ENCODE measurements at places on chromosomes 6 and 20. TPM values are rescaled to one million over a fixed set of nuclear protein-coding genes. Genes with fewer than 3 reads are reported as not detected.

- DNase-seq: no peak
Measured at GRCh38 chr6:147615659-147616456, 107.4 kb downstream of the SAMD5 start.

DNA sequence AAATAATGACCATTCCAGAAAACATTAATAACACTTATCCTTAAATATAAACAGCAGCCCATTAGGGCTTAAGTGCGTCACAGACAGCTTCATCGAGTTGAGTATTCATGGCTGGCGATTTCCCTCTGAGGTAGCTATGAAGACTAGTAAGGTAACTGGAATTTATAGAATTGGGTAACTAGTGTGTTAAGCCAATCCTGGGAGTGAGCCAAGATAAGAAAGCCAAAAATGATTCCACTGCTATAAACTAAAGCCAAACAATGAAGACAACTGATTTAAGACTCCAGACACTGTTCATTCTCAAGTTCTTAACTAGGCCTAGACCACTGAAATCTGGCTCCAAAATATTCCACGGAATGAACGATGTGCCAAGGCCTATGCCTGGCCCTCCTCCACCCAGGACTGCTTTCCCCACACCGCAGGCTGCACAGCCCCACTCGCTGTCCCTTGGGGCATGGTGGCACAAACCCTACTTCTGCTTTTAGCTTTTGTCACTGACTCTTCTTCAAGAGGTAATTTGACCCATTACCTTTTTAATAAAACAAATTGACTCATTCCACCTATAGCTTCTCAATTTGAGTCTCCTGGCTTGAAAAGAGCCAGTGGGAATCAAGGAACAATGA lies 66.0 kb downstream of the BLOC1S5 start:
- no peak for DNase-seq

- DNase-seq: no peak
Measured at GRCh38 chr6:67594366-67594765, 1040.7 kb upstream of the ADGRB3 start.

GRIK2 gene
- 3.1 TPM for total RNA-seq

CALHM4 gene
- not detected for total RNA-seq

E2F1 gene
- total RNA-seq: 5.5 TPM
